Right renal cortex interstitium (tissue), 3 donors: ENCODE measurements at places on chromosomes 1 and 21. TPM values are rescaled to one million over a fixed set of nuclear protein-coding genes. Genes with fewer than 3 reads are reported as not detected.

Gene AMY2B
- 33.1 TPM for polyA plus RNA-seq

DNA sequence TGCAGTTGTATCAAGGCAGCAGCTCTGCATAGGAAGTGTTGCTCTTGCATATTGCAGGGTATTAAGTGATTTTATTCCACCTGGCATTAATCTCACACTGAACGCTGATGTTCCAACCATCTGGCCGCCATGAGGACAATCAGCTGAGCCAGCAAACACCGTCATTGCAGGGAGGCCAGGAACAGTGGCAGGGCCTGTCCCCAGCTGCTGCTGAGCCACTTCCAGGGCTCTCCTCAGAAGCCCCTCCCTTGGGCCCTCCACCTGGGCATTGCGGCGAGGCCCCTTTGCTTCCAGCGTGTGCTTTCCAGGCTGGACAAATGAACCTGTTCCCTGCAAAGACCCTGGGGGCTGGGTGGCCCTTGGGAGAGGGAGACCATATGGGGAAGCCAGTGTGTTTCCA lies 171.6 kb upstream of the C1orf174 start:
- no peak for DNase-seq

- no peak for DNase-seq
These were observed 45.3 kb downstream of the TIAM1 start for GRCh38 chr21:31298618-31299269.

DNA sequence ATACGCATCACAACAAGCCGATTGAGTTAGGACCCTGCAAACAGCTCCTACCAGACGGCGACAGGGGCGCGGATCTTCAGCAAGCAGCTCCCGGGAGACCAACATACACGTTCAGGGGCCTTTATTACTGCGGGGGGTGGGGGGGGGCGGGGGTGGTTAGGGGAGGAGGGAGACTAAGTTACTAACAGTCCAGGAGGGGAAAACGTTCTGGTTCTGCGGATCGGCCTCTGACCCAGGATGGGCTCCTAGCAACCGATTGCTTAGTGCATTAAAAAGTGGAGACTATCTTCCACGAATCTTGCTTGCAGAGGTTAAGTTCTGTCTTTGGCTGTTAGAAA lies 162.0 kb downstream of the RUNX1 start:
- DNase-seq: no peak

DNA sequence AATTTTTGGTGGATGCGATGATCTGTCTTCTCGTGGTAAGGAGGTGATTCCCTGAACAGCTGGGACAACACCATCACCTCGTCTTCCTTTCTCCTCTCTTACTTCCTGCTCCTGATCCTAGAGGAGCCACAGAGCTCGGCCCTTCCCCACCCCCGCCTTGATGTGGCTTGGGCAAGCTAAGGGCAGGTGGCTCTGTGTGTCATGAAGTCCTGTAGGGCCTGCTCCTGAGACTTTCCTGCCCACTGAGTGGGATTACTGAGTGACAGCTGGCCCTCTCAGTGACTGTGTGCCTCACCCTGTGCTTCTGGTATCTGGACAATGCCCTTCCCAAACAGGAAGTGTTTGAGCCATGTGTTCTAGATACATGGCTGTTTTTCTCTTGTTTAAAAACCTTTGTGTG lies 153.0 kb downstream of the KCNJ6 start:
- DNase-seq: no peak
